ENCODE measurements at places on chromosomes 7 and 10.

- DNase-seq = no peak
Measured at GRCh38 chr10:130737621-130738020, 573.9 kb downstream of the TCERG1L start.

DNA sequence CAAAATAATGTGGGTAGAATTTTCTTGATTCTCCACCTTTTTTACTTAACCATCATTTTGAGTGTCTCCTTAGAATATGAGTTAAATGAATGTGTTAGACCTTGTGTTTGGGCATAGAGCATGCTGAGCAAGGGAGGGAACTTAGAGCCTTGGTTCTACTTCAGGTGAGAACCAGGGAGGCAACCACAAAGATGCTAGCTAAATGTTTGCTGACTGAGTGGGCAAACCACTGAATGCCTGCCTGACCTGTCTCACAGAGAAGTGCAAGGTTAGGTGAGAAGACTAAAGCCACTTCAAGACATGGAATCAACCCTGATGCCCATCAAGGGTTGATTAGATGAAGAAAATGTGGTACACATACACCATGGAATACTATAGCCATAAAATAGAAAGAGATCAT is 242.6 kb upstream of the ZNF32 start:
- no peak for DNase-seq

GRCh38 chr7:158392251-158392650 is 195.4 kb downstream of the PTPRN2 start:
- no peak for DNase-seq

GRCh38 chr7:31664890-31665289 is 22.1 kb upstream of the PPP1R17 start:
- no peak for DNase-seq

- DNase-seq = no peak
Measured at GRCh38 chr10:84739641-84740040, 411.3 kb downstream of the CCSER2 start.

DNA sequence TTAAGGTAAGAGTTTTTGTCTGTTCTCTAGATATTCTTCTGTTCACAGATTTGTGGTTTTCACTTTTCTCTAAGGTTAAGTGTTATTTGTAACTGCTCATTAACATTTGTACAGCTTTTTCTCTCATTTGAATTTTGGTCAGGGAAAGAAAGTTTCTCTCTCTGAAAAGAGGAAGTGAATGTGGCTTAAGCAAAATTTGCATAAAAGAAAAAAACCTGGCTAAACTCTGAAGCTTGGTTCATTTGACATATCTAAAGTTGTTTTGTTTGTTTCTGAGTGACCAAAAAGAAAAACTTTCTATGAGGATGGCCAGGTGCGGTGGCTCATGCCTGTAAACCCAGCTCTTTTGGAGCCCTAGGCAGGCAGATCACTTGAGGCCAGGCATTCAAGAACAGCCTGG is 22.0 kb upstream of the SLC26A4 start:
- DNase-seq = no peak

GRCh38 chr7:231030-231857 is 38.9 kb downstream of the FAM20C start:
- DNase-seq = no peak

DNA sequence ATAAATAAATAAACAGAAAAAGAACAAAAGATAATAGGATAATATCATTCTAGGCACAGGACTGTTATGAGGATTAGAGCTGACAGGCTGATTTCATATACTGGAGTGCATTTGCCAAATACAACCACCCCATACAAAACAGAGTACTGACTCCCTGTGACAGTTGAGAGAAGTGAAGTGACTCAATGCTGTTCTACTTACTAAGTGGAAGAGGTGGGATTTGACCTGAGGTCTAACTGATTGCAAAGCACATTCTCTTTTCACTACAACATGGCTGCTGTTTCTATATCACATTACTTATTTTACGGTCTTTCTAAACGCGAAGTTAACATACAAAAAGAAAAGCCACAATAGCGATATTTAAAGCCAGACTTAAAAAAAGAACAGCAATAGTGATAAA is 51.4 kb downstream of the ITGB1 start:
- no peak for DNase-seq

GRCh38 chr10:111836064-111836463 is 347.5 kb downstream of the GPAM start:
- DNase-seq = no peak

- no peak for DNase-seq
Measured at GRCh38 chr7:72325561-72325960, 86.6 kb downstream of the CALN1 start.

GRCh38 chr10:77383861-77384553 is 253.6 kb downstream of the KCNMA1 start:
- DNase-seq = no peak

GRCh38 chr7:108419961-108420908 is 36.0 kb downstream of the NRCAM start:
- DNase-seq = no peak

DNA sequence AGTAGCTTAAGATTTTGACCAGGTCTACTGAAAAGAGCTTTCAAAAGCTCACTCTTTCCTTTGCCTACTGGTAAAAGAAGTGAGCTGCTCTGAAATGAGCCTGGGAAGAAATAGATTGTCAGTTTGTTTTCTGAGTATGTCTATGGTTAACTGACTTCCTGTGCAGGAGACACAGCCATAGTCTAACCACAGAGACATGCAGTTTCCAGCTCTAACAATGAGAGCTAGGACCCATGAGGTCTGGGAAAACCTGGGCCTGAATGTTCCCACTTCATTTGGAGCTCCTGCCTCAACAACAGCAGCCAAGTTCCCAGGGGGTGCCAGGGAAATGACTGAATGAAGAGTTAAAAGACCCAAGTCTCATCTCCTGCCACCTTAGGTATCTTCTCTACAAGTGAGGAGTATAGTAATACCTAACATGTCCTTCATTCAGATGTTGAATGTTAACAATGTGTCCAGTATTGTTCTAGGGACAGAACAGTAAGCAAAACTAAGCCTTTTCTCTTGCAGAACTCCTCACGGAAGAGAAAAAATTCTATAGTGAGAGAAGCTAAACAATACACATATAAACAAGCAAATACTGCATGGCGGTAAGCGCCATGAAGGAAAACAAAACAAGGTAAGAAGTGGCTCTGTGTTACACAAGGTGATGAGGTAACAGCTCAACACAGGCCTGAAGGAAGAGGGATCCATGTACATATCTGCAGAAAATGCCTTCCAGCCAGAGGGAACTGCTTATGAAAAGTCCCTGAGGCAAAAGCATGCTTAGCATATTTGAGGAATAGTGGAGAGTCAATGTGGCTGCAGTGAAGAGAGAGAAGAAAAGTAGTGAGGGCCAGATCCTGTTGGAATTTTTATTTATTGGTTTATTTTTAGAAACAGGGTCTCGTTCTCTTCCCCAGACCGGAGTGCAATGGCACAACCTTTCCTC is 26.4 kb upstream of the ANKRD1 start:
- DNase-seq = no peak
